Neural crest cell (in vitro differentiated cells): ENCODE measurements at places on chromosomes 1 and 21.

GRCh38 chr1:111600886-111601386, 18.7 kb upstream of the RAP1A start:
- peaks cover 4% of the 10 kb centered on the region for H3K4me1 ChIP-seq
- H3K4me3 ChIP-seq = no peak overlapping the region
- no peaks in the 10 kb centered on the region for H3K36me3 ChIP-seq
- H3K27ac ChIP-seq = no peak overlapping the region

DNA sequence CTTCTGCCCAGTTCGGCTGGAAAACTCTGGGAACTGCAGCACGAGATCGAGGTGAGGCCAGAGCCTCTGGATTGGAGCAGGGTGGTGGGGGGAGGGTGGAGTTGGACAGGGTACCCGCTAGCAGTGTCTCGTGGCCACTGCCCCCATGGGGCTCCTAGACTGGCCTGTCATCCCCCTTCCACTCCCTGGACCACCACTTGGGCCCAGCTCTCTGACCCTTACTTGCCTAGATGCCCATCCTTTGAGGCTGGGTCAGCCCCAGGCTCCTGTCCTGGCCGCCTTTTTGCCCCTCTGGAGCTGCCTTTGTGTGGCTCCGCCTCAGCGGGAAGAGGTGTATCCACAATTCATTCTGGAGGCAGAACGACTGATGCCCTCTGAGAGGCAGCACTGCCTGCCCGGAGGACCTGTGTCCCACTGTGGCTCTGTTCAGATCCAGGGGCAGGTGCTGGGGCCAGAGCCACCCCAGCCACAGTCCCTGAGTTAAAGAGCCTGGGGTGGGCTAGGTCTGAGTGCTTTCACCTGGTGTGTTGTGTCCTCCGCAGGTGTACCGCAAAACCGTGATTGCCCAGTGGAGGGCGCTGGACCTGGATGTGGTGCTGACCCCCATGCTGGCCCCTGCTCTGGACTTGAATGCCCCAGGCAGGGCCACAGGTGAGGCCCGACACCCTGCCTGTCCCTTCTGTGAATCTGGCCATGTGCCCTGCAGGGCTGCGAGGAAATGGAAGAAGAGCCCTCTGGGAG, 17.7 kb downstream of the FAAH start:
- H3K4me3 ChIP-seq = no peak overlapping the region
- H3K36me3 ChIP-seq = peaks cover 2% of the 10 kb centered on the region
- peaks cover 9% of the 10 kb centered on the region for H3K4me1 ChIP-seq
- DNase-seq = no peak
- H3K27ac ChIP-seq = no peak overlapping the region

DNA sequence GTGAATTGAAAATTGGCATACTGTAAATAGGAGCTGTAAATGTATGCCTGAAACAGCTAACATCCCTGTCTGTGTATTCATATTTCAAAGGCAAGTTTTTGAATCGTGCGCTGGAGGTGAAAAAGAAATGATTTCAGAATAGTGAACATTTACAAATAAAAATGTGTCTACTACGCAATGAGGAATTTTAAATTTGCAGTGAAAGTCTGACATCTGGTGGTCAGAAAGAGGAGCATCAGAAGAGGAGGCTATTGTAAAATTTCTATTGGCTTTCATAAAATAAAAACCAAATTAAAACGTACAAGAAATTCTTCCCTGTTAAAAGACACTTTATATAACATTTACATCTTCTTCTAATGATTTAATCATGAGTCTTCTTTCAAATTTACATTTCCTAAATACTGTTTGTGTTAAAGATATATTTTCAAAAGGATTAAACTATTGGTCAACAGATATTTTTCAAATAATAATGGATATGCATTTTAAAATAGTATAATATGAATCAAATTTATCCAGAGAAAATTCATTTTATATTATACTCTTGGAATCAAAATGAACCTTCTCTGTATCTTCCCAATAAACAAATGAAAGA, 113.7 kb upstream of the RRP15 start:
- no peak for DNase-seq
- H3K4me3 ChIP-seq = peak overlapping the region; percentile 7
- no peaks in the 10 kb centered on the region for H3K36me3 ChIP-seq

- H3K27me3 ChIP-seq = peaks cover 14% of the 10 kb centered on the region
- no peak overlapping the region for H3K4me3 ChIP-seq
- peaks cover 6% of the 10 kb centered on the region for H3K4me1 ChIP-seq
- no peak overlapping the region for H3K27ac ChIP-seq
Observed at GRCh38 chr1:16420424-16421118, 16.7 kb downstream of the SPATA21 start.

DNA sequence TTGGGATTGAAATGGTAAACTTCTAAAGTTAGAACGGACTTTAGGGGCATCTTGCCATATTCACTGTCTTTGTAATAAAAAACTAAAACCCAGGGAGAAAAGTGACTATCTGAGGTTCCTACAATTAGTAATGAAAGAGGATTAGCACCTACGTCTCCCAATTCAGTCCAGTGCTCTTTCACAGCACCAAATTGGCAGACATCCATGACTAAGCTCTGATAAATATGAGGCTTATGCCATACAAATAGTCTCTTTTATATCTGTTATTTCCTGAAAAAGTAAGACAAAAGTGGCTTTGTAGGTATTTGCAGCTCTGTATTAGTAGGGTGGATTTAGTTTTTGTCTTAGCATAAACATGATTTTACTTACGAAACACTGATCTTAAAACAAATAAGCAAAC, 315.0 kb upstream of the NRIP1 start:
- no peaks in the 10 kb centered on the region for H3K4me1 ChIP-seq
- peaks cover 6% of the 10 kb centered on the region for H3K36me3 ChIP-seq
- H3K27ac ChIP-seq = no peak overlapping the region
- H3K27me3 ChIP-seq = no peaks in the 10 kb centered on the region
- no peak for DNase-seq
- no peak overlapping the region for H3K4me3 ChIP-seq

DNA sequence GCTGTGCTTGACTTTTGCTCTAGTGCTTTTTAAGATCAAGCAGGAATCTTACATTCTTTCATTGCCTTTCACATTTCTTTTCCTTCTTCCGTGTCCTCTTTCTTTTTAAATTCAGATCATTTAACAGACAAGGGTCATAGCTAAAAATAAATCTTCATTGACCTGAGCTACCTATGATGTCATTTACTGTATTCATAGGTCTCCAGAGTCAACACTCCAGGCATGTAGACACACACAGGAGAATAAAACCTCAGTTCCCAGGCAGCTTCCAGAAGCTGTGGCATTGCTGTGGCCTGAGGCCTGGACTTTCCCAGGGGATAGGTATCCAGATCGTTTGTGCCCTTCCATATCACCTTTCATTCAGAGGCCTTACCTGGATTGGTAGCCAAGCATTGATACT, 38.5 kb upstream of the ENAH start:
- no peaks in the 10 kb centered on the region for H3K27me3 ChIP-seq
- no peaks in the 10 kb centered on the region for H3K36me3 ChIP-seq
- H3K4me3 ChIP-seq = no peak overlapping the region
- H3K27ac ChIP-seq = no peak overlapping the region
- no peak for DNase-seq
- H3K4me1 ChIP-seq = no peaks in the 10 kb centered on the region
